GM23248 (cell line): ENCODE measurements at places on chromosomes 4 and X. TPM values are rescaled to one million over a fixed set of nuclear protein-coding genes. Genes with fewer than 3 reads are reported as not detected.

MAGEA2 gene
- polyA plus RNA-seq = not detected in 2 replicates

- peaks cover 6% of the 10 kb centered on the region; the same call in 1 of the 2 replicates for H3K4me1 ChIP-seq
- no peak overlapping the region for H3K4me3 ChIP-seq
- no peaks in the 10 kb centered on the region for H3K27me3 ChIP-seq
- no peaks in the 10 kb centered on the region for H3K36me3 ChIP-seq
- DNase-seq = no peak
Observed at GRCh38 chrX:13341491-13342101, 21.7 kb upstream of the ATXN3L start.

PDCL2 gene
- not detected in 2 replicates for polyA plus RNA-seq

- H3K27me3 ChIP-seq = no peaks in the 10 kb centered on the region
- peaks cover 24% of the 10 kb centered on the region for H3K4me1 ChIP-seq
- H3K36me3 ChIP-seq = no peaks in the 10 kb centered on the region
- H3K27ac ChIP-seq = no peak overlapping the region
- no peak for DNase-seq
Observed at GRCh38 chr4:48640225-48640624, 139.9 kb downstream of the FRYL start.

- no peak overlapping the region for H3K27ac ChIP-seq
- no peaks in the 10 kb centered on the region for H3K27me3 ChIP-seq
- no peak overlapping the region for H3K4me3 ChIP-seq
- no peaks in the 10 kb centered on the region for H3K4me1 ChIP-seq
- no peaks in the 10 kb centered on the region for H3K36me3 ChIP-seq
- DNase-seq = no peak
Observed at GRCh38 chr4:181933471-181933870, 309.7 kb upstream of the TENM3 start.

DCAF8L2 gene
- not detected in 2 replicates for polyA plus RNA-seq

TRPC3 gene
- polyA plus RNA-seq = not detected in 2 replicates

GRCh38 chr4:139858436-139859205 is 193.0 kb downstream of the MGST2 start:
- H3K27me3 ChIP-seq = no peaks in the 10 kb centered on the region
- H3K36me3 ChIP-seq = no peaks in the 10 kb centered on the region
- no peaks in the 10 kb centered on the region for H3K4me1 ChIP-seq
- H3K4me3 ChIP-seq = no peak overlapping the region
- H3K27ac ChIP-seq = no peak overlapping the region
- DNase-seq = no peak

- peaks cover 2% of the 10 kb centered on the region; the same call in 1 of the 2 replicates for H3K4me1 ChIP-seq
- no peaks in the 10 kb centered on the region for H3K36me3 ChIP-seq
- no peak overlapping the region for H3K4me3 ChIP-seq
- no peak for DNase-seq
- H3K27ac ChIP-seq = no peak overlapping the region
- H3K27me3 ChIP-seq = no peaks in the 10 kb centered on the region
Observed at GRCh38 chr4:153453402-153453801, 12.8 kb upstream of the TMEM131L start.
